ENCODE measurements at places on chromosomes 7 and 10.
A peak's percentile ranks its signal among the peaks of the same experiment; 100 is the strongest.

GRCh38 chr10:102661658-102662028, 17.4 kb downstream of the TRIM8 start:
- no peak for DNase-seq

DNA sequence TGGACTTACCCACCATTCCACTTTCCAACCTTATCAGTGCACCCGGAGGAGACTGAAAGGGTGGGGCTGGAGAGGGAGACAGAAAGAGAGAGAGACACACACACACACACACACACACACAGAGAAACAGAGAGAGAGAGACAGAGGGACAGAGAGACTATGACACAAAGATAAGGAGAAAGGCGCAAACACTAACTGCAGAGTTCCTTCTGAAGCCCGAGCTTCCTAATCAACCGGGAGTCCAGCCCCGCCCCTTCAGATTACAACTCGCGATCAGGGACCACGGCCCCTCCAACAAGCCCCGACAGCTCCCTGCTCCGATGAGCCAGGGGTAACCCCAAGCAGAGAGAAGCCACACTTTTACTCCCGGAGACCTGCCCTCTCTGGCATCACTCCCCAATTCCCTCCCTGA, 499 bp downstream of the GAL3ST4 start:
- peak; percentile 40 for DNase-seq

DNA sequence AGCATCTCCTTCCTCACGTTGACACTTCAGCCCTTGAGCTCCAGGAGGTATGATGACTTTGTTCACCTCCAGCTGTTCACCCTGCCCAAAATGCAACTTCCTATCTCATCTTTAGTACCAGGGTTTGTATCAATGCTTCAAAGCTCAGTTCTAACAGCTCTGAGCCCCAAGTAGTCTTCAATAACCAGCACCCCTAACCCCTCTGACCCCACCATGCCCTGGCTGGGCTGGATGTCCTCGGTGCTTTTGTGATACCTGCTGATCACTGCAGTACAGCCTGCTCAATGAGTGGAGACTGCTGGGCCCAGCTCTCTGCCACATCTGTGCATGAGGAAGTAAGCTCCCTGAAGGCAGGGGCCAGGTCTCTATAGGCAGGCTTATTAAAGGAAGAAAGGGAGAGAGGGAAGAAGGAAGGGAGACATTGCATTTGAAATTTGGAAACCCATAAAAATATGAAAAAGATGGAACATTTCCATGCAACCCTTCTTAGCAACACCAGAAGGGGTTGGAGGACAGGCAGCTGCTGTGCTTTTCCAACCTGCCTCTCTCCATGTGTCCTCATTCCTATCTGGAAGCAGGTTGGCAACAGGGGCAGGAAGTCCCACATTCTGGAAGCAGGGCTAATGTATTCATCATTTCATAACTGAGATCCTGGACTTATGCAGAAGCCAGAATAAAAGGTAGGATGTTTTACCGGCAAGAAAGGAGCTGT, 756.1 kb downstream of the GRID1 start:
- DNase-seq, result peak; percentile 9

DNA sequence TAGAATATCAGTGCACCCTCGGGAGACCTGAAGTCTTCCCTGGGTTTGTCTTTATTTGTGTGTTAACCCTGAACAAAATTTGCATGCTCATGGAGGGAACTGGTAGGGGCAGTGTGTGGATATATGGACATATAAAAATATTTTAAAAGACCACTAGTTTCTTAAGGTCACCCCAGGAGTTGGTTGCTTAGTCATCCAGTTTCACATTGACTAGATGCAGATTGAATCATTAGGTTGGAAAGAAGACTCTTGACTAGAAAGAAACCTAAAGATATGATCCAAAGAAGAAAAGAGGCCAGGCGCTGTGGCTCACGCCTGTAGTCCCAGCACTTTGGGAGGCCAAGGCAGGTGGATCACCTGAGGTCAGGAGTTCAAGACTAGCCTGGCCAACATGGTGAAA, 137.1 kb downstream of the KAT6B start:
- no peak for DNase-seq

DNA sequence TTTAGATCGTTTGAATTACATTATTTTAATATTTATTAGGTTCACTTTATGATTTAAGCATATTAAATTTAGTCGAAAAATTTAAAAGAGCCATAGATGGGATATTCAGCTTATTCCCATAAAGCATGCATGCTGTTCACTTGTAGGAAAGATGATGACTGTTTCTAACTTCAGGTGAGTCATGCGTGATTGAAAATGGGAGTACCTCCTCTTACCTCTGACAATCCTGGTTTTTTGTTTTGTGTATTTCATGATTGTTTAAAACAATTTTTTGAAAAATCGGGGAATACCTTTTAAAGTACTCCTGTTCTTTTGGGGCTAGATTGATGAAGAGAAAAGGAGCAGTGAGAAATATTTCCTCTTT, 1.4 kb downstream of the TNKS2 start:
- DNase-seq, result no peak

GRCh38 chr7:44172352-44172751, 16.9 kb downstream of the GCK start:
- peak; percentile 12 for DNase-seq

- DNase-seq, result peak; percentile 82
Measured at GRCh38 chr10:45418849-45419675, 45.0 kb downstream of the ALOX5 start.

All from H9 (cell line).